ENCODE measurements at places on chromosomes 7 and 10.

- DNase-seq, result no peak
These were observed 143.9 kb downstream of the SH3PXD2A start for GRCh38 chr10:103711351-103711994.

- DNase-seq, result no peak
These were observed 180.7 kb downstream of the TEX36 start for GRCh38 chr10:125502276-125502675.

DNA sequence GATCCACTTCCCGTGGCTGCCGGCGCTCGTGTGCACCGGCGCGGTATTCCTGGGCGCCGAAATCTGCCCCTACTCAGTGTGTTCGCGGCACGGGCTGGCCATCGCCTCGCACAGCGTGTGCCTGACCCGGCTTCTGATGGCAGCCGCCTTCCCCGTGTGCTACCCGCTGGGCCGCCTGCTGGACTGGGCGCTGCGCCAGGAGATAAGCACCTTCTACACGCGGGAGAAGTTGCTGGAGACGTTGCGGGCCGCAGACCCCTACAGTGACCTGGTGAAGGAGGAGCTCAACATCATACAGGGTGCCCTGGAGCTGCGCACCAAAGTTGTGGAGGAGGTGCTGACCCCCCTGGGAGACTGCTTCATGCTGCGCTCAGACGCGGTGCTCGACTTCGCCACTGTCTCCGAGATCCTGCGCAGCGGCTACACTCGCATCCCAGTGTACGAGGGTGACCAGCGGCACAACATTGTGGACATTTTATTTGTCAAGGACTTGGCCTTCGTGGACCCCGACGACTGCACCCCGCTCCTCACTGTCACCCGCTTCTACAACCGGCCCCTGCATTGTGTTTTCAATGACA is 1.3 kb downstream of the CNNM1 start:
- no peak for DNase-seq

- no peak for DNase-seq
These were observed 2.5 kb upstream of the AVPI1 start for GRCh38 chr10:97689559-97690020.

- DNase-seq, result no peak
These were observed 509.0 kb upstream of the PODXL start for GRCh38 chr7:132065193-132065988.

DNA sequence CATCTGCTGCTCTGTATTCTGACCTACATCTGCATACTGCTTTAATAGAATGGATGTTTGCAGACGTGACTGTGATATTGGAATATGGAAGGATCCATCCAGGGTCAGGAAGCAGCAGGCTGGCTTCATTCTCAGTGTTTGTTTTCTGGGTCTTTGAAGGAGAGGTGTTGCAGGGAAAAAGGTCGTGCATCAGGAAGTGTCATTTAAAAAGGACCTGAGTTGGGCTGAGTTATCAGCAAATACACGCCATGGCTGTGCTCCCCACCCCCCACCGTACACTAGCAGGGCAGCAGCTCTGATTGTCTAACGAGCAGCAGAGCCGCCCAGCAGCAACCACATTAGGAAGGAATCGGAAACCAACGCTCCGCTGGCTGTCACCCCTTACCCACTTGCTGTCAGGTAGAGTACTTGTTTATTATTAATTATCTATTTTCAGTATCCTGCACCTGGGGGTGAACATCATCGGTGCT is 63.1 kb upstream of the STEAP1B start:
- DNase-seq, result no peak

- no peak for DNase-seq
These were observed 33.5 kb upstream of the ENO4 start for GRCh38 chr10:116815641-116816415.

- DNase-seq, result no peak
These were observed 2.5 kb downstream of the FGL2 start for GRCh38 chr7:77197141-77197540.

GRCh38 chr7:11170175-11170574 is 196.5 kb downstream of the PHF14 start:
- peak; percentile 14 for DNase-seq

- DNase-seq, result no peak
These were observed 189.6 kb upstream of the NRP1 start for GRCh38 chr10:33524041-33524440.

GRCh38 chr10:77881222-77881621 is 45.3 kb downstream of the DLG5 start:
- DNase-seq, result no peak
